Suppressor macrophage (primary cell): ENCODE measurements at places on chromosomes 11 and 22.

GRCh38 chr11:44427432-44427831 lies 117.5 kb upstream of the ALX4 start:
- DNase-seq, result peak; percentile 8

DNA sequence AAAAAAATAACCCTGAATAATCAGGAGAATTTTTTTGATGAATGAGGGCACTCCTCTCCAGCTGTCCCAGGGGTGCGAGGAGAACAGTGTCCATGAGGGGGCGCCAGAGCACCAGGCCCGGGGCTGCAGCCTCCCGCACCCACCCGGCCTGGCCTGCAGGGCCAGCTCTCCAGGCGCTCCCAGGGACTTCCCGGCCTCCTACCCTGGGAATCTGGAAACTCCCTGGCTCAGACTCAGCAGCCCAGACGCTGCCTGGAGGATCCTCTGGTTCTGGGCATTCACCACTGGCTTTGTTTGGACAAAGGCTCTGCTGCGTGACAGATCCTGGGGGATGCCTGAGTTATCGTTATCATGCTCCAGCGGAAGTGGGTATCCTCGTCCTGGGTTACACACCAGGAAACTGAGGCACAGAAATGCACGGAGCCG lies 31.0 kb downstream of the MCM5 start:
- DNase-seq, result peak; percentile 83

GRCh38 chr11:116261606-116262005 lies 511.2 kb downstream of the BUD13 start:
- no peak for DNase-seq

DNA sequence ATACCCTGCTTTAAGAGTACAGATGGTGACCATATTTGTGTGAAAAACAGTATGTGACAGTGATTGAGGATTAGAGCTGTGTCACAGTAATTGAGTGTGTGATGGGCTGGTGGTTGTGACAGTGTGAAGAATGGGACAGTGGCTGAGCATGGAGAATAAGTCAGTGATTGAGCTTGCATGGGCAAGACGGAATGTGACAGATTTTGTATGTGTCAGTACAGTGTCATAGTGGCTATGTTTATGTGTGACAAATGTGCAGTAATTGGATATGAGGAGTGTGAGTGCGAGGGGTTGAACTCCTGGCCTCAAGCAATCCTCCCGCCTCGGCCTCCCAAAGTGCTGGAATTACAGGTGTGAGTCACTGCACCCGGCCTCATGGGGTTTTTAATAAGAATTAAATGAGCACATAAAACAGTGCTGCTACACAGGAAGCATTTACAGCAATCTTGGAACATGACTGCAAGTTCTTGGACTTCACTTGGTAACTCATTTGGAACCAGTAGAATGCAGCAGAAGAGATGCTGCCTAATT lies 583 bp upstream of the RRAS2 start:
- DNase-seq, result no peak

- no peak for DNase-seq
Measured at GRCh38 chr11:8329847-8330361, 66.2 kb upstream of the LMO1 start.

- no peak for DNase-seq
Measured at GRCh38 chr11:33307984-33308383, 50.8 kb downstream of the HIPK3 start.

GRCh38 chr11:35134403-35135148 lies 4.4 kb upstream of the CD44 start:
- DNase-seq, result peak; percentile 68

GRCh38 chr22:27757928-27758525 lies 43.5 kb downstream of the MN1 start:
- no peak for DNase-seq

- DNase-seq, result no peak
Measured at GRCh38 chr11:41714101-41714500, 254.6 kb upstream of the LRRC4C start.

DNA sequence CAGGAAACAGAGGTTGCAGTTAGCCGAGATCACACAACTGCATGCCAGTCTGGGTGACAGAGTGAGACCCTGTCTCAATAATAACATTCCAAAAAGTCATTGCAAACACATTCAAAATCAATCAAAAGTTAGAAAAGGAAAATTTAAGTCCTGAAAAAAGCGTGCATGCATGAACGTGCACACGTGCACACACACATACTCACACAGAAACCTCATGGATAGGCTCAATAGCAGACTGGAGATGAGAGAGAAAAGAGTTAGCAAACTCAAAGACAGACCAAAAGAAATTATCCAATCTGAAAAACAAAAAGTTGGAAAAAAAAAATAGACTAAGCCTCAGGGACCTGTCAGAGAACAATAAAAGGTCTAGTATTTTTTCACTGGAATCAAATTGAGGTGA lies 1005.6 kb downstream of the TBC1D22A start:
- no peak for DNase-seq

- DNase-seq, result no peak
Measured at GRCh38 chr11:29448246-29448877, 568.5 kb downstream of the KCNA4 start.

GRCh38 chr11:79561496-79561895 lies 120.7 kb upstream of the TENM4 start:
- no peak for DNase-seq

DNA sequence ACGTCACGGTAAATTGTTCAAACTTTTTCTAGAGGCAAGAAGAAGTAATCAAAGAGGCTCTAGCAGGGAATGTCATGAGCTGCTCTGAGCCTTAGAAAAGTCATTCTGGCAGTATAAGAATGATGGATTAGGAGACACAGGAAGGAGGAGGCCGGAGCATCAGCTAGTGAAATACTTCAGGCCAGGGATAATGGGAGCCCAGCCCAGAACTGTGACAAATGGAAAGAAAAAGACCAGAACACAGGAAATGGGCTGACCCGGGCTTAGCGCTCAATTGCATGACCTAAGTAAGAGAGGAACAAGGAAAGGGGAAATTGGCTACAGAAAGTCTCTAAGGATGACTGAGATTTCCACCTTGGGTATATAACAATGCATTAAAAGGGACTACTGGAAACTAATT lies 108.6 kb downstream of the LARGE1 start:
- DNase-seq, result no peak

DNA sequence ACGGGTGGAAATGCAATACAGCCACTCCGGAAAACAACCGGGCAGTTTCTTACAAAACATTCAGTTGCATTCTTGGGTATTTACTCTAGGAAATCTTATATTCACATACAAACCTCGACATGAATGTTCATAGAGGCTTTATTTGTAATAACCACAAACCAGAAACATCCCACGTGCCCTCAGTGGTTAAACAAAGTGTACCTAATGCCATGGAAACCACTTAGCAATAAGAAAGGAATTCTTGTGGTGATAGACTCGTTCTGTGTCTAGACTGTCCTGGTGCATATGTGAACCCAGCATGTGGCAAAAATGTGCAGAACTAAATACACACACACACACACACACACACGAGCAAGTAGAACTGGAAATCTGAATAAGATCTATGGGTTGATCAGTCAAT lies 1073.3 kb downstream of the TBC1D22A start:
- DNase-seq, result no peak

DNA sequence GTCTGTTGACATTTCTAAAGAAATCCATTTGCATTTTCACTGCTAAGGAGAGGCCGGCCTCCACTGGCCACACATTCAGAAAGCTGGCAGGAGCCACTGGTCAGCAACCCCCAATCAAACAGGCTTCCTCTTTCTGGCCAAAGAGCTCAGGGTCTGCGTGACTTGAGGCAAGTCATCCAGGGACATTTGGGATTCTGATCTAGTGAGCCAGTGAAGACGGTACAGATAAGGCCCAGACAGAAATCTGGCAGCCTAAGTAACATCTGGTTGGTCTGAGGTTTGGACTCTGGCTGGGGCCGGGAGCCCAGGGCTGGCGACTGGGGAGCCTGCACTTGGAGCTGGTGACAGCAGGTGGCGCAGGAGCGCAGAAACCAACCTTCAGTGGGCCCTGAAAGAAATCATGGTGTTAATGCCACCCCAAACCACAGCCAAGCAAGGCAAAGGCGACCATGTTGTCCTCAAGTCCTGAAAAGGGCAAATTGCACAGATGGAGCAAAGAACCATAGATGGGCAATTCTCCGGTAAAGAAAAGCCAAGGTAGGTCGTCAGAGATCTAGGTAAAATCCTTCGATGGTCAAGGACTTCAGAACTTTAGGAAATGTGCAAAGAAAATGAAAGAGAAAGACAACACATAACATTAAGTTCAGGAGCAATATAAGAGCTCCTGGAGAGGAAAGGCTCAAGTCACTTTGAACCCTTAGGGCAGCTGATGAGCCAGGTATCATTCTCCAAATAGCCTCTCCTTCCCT lies 99.4 kb upstream of the BLID start:
- peak; percentile 61 for DNase-seq

DNA sequence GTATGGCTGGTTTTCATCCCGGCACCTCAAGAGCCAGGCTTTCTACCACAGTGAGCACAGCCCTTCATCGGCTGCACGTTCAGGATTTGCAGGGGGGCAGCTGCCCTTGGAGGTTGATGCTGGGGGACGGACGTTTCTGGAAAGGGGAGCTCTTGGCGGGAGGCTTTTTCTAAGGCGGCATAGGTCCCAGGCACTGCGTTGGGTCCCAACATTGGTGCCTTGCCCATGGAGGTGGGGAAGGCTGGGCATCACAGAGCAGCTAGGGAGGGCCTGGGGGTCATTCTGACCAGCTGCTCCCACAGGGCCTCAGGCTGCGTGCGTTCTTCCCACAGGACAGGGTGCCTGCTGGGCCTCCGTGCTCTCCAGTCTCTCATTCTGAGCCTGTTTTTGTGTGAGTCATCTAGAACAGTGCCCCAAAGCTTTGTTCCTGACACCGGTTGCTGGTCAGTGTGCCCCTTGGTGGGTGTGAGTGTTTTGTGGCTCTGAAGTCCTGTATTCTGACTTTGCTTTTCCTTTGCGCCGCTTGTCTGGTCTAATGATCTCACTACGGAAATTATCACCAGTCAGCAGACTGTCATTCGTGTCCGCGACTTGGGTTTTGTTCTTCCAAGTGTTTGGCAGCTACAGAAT lies 275.9 kb downstream of the TBC1D22A start:
- DNase-seq, result no peak

DNA sequence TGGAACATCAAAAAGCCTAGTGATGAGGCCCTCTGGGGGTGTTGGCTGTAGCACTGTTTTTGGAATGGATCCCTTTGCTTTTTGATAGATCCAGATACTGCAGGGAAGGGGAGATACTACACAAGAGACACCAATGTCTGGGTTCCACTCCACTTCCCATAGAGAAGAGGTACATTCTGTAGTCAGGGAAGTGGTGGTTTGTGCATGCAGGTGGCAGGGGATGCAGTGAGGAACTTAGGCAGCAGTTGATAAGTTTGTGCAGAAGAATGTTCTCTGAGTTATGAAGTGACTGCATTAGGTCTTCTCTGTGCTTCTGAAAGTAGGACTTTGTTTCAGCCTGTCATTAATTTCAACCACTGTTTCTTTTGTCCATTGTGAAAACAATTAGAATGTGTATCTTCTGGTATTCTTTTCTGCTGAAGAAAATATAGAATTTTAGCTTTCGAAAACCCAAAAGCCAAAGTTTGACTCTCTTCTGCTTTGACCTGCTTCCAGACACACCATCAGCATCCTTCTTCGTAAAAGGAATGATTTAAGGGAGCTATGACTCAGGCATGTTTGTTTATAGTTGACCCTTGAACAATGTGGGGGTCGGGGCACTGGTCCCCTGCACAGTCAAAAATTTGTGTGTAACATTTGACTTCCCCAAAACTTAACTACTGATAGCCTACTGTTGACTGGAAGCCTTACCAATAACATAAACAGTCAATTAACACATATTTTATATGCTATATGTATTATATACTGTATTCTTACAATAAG lies 25.6 kb downstream of the PANX1 start:
- no peak for DNase-seq

DNA sequence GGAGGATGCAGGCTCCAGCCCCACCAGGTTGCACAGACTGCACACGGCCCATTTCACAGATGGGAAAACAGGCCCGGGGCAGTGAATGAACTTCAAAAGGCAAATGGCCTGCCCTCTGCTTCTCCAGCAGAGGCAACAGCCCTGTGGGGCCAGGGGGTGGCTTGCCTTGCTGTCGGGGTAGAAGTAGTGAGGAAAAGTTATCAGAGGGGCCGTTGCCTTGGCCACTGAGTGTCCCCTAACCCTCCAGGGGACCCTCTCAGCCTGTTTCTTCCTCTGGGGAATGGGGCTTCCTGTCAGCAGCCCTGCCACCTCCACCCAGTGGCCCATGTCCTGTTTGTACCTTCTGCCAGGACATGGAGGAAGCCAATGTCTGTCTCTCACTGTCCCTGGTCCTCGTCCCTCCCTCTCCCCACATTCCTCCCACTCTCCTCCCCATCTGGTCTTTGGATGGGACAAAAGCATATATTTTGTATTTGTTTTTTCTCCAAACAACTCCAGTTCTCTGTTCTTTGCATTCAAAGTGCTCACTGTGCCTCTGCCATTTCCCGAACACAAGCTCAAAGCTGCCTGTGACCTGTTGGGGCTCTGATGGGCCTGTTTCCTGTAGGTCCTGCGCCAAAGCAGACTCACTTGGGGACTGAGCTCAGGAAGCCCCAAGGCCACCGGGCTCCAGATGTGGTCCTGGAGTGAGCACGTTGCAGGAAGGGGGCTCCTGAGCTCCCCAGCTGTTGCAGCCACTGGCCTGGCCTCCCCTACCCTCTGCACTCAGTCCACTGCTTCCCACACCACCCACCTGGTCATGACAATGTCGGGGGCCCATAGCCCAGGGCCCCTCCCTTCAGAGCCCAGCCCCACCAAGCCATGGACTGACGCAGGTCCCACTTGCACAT lies 9.5 kb downstream of the MAP4K2 start:
- no peak for DNase-seq

DNA sequence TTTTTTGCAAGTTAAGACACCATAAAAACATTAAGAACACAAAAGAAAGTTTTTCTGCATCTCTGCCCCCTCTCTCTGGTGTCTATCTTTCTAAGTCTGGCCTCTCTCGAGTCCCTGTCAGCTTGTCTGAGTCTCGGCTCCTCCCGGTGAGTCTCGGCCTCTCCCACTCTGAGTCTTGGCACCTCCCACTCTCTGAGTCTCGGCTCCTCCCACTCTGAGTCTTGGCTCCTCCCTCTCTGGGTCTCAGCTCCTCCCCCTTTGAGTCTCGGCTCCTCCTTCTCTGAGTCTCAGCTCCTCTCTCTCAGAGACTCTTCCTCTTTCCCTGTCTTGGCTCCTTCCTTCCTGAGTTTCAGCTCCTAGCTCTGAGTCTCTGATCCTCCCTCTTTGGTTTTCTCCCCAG lies 72.5 kb upstream of the AMPD3 start:
- DNase-seq, result peak; percentile 43

DNA sequence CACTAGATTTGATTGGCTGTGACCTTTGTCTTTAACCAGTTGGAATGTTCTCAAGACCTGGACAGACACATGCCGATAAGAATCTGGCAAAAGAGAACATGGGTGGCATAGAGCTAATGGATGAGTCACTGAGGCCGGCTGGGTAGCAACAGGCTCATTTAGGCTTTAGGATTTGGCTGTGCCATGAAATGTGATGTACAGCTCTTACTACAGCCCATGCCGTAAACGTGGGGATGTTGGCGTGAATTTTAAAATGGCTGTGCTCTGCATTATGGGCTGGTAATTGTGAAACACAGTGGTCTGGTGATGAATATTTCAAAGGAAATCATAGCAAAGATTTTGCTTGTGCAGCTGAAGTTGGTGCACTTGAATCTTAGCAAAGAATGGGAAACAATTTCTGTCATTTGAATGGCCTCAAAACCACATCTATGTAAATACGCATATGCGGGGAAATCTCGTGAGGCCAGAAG lies 332.4 kb downstream of the TBC1D22A start:
- no peak for DNase-seq
